ENCODE measurements at places on chromosomes 6 and 20.

DNA sequence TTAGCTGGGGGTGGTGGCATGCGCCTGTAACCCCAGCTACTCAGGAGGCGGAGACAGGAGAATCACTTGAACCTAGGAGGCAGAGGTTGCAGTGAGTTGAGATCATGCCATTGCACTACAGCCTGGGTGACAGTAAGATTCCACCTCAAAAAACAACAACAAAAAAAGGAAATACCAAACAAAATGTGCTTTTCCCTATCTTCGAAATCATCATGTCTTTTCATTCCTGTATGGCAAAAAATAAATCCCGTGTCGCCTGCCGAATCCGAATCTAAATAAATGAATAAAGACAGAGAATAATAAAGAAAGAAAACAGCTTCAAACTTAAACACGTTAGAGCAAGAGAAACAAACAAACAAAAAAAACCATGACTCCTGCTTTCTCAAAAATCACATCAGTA is 11.8 kb downstream of the B4GALT5 start:
- DNase-seq, result no peak

DNA sequence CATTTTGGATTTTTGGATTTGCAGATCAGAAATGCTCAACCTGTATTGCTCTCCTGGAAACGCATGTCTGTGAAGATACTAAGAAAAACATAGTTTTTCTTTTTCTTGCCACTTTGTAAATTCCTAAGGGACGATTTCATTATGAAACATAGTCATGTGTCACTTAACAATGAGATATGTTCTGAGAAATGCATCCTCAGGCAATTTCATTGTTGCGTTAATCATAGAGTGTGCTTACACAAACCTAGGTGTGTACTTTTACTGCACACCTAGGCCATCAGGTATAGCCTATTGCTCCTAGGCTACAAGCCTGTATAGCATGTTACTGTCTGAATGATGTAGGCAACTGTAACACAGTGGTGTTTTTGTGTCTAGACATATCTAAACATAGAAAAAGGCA is 13.4 kb upstream of the THEMIS start:
- no peak for DNase-seq

DNA sequence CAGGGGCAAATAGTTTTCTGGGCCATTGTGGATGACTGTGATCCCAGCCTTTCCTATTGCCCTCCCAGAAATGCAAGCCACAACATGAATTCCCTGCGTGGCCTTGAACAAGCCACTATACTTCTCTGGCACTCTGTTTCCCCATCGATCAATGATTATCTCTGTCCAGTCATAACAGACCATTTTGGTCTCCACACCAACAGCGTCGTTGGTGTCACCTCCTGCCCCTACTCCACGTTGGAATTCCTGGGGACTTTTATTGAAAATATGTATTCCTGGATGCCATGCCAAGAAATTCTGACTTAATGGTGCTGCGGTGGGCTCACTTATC is 50.3 kb downstream of the EDN1 start:
- no peak for DNase-seq

DNA sequence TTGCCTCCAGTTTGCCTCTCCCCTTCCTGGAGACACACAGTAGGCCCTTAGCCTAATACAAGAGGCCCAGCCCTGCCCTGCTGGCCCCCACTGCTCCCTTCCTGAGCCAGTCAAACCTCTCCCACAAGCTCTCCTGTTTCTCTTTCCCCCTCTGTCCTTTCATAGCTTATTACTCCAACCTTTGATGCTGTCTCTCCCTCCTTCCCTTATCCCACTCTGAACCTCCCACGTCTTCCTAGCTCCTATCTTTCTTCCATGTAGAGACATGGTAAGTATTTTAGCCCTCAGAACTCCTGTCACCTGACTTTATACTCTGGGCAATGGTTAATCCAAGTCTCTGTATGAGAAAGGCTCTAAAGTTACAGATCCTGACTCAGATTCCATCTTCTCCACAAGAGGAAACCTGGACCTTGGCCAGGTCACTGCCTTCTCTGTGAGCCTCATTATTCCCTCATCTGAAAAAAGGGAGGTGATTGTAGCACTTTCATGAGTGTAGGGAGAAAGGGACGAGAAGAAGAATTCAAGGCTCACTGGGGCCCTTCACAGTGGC is 6.7 kb downstream of the TGIF2 start:
- no peak for DNase-seq

GRCh38 chr6:53410508-53411258 is 61.9 kb upstream of the ELOVL5 start:
- peak; percentile 25 for DNase-seq

GRCh38 chr6:98560418-98560817 is 274.0 kb upstream of the POU3F2 start:
- peak; percentile 19 for DNase-seq

GRCh38 chr6:31400467-31401289 is 2.7 kb upstream of the MICA start:
- peak; percentile 73 for DNase-seq

- no peak for DNase-seq
Measured at GRCh38 chr6:164142322-164142721, 727.8 kb downstream of the QKI start.

- no peak for DNase-seq
Measured at GRCh38 chr20:17681726-17682102, 328 bp downstream of the RRBP1 start.

GRCh38 chr20:36384022-36384619 is 78.0 kb downstream of the DLGAP4 start:
- DNase-seq, result peak; percentile 88

DNA sequence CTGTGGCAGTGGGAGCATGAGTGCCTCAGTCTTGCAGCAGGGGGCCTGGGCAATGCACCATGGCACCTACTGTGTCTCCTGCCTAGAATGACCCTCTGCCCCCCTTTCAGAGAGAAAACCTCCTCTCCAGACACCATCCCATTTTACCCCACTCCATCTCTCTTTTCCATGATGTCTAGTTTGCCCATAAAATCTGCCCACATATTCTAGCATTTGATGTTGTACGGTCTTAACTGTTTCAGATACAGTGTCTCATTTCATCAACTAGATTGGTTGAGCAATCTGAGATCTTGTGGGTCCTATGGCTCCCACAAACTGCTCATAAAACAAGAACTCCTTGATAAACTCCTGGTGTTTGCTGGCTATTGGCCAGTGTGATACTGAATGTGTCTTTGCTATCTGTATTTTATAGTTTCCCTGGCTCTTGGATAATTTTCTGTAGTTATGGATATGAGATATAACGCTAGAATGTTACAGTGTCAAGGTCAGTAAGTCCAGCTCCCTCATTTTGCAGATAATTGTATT is 8.1 kb downstream of the PNPLA1 start:
- no peak for DNase-seq

DNA sequence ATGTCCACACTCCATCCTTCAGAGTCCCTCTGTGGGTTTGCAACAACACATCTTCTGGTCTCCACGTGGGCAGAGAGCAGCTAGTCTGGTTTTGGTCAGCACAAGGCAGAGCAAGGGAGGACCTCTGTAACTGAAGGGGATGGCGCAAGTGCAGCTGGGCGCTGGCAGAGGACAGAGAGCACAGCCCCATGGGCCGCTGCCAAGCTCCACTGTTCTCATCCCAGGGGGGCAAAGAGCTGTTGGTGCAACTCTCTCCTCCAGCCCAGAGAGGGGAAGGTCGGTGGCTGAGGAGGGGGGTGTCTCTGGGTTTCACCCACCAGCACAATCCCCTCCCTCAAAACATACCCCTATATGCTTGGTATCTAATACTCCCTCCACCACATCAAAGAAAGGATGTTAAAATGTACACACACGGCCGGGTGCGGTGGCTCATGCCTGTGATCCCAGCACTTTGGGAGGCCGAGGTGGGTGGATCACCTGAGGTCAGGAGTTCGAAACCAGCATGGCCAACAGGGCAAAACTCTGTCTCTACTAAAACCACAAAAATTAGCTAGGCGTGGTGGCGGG is 9.1 kb downstream of the ATP9A start:
- DNase-seq, result no peak

DNA sequence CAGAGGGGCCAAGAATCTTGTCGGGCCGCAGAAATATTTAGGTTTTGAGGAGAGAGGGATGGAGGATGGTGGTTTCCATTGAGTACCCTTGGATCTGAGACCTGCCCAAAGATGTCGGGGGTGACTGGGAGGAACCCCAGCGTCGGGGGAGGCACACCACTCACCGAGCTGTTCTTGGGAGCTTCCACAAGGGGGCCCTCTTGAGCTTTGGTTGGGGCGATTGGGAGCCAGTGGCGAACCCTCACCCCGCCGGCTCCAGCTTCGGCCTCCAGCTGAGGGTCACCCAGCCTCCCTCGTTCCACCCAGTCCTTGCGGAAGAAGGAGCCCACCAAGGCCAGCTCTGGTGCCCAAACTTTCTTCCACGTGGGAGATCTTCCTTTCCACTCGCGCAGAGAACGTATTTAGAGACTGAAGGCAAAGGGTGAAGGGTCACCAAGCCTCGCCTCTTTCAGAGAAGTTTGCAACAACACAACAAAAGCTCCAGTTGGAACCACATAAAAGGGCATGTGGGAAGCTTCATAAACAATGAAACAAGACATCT is 33.6 kb downstream of the APCDD1L start:
- DNase-seq, result peak; percentile 86

DNA sequence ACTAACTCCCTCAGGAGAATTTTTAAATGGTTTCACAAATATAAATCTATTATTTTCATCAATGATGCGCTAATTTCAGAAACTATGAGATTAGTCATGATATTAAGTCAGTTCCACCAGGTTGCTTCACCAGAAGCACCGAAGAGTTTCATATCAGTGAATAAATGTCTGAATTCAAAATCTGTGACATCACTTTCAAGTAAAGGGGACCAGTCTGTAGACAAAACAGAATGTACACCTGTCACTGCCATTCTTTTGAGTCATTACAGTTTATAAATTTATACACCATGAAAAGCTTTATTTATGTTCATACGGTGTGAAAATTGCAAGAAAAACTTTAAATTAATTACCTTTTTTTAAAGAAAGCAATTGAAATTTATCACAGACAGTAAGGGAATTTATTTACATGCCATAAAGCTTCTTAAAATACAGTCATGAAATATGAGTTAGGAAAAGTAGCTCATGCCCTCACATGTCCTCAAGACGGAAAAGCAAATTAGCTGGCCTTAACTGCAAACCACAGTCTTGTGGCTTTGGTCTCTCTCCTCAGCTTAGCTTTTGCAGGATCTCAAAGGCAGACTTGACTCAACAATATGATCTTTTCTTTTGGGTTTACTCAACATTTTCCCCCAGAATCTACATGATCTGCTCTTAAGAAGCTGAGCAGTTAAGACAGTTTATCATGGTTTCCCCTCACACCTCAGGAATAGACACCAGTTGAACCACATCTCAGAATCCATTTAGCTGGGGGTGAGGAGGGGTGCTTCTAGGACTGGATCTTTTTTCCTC is 177.7 kb upstream of the MCHR2 start:
- DNase-seq, result no peak

- DNase-seq, result no peak
Measured at GRCh38 chr6:30684386-30685156, 1.9 kb downstream of the PPP1R18 start.

DNA sequence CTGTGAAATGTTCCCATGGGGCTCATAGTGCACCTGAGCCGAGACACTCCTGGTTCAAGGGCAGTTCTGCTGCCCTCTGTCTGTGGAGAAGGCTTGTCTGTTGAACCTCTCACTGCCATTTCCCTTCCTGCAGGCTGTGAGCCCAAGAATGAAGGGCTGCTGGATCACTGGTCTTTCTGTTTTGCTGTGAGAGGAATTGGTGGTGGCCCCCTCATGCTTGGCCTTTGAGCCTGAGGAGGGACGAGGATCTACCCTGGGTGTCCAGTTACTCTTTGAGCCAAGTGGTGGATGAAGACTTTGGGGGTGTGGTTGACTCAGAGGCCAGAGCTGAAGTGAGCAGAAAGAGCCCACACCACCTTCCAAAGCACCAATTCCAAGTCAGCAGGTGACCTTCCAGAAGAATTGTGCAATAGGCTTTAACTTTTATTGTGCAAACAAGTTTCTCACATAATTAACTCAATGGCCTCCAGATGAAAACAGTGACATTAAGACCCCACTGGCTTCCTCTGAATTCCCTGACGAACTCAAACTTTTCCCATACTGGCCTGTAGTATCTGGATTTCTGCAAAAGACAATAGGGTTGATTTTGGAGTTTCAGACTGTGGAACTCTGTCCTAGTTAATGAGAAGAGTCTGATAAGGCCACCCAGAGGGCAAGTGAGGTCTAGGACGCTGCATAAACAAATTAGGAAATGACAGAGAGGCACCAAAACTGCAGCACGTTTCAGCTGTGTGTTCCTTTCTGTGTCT is 101.5 kb downstream of the PHACTR3 start:
- DNase-seq, result no peak

DNA sequence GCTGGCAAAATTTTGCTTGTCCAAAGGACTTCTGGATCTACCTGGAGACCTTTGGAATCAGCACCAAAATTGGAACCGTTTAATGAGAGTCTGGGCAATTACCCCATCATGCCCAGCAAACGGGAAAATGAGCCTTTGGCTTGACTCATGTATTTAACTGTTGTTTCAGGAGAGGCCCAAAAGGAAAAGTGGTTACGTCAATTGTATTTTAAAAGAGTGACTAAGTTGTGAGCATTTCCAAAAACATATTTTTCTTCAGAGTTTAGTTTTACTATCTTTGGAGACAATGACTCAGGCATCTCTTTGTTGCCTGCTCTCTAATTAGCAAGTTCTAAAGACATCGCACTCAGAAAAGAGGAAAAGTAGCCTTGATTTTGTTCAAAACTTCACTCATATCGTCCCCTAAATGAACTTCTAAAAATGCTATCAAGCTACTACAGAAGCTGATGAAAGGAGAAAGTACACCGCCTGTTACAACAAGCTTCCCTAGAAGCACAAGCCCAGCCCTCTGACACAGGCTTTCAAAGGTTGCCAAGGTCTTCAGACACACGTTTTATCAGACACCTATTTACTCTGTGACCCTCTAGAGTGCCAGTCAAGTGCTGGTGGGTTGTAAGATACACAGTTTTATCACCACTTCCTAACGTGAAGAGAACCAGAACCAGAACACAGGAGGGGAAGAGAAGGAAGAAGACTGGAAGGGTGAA is 146.2 kb downstream of the TBX18 start:
- no peak for DNase-seq

DNA sequence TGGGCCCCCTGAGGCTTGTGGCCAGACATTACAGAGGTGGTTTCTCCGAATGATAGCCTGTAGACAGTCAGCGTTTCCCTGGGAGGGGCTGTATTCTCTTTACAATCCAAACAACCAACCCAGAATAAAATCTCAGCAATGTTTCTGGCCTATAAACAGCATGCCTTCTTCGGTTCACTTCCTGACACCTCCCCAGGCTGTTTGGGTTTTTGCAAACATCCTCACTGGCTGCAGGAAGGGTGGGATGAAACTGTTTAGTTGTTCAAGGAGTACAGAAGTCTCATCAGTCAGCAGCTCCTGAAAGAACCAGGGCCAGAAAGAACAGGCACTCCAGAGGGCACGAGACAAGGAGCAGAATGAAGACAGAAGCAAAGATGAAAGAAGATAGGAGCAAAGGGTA is 350.0 kb downstream of the QKI start:
- DNase-seq, result no peak
